ENCODE measurements at places on chromosomes 16 and 17.

GRCh38 chr16:66427036-66427860 lies at the start of gene BEAN1:
BEAN1 (plus strand) TSS chr16:66427295; CDS start chr16:66437677, 10,382 bp downstream.
- DNase-seq: no peak

GRCh38 chr16:70470927-70471341 lies 16.5 kb downstream of the FCSK start:
- no peak for DNase-seq

GRCh38 chr17:5701381-5701780 lies 117.1 kb upstream of the NLRP1 start:
- DNase-seq: no peak

- DNase-seq: no peak
Observed at GRCh38 chr16:54473226-54473993, 186.8 kb upstream of the IRX3 start.

GRCh38 chr16:24568392-24568791 lies 29.0 kb downstream of the RBBP6 start:
- no peak for DNase-seq

DNA sequence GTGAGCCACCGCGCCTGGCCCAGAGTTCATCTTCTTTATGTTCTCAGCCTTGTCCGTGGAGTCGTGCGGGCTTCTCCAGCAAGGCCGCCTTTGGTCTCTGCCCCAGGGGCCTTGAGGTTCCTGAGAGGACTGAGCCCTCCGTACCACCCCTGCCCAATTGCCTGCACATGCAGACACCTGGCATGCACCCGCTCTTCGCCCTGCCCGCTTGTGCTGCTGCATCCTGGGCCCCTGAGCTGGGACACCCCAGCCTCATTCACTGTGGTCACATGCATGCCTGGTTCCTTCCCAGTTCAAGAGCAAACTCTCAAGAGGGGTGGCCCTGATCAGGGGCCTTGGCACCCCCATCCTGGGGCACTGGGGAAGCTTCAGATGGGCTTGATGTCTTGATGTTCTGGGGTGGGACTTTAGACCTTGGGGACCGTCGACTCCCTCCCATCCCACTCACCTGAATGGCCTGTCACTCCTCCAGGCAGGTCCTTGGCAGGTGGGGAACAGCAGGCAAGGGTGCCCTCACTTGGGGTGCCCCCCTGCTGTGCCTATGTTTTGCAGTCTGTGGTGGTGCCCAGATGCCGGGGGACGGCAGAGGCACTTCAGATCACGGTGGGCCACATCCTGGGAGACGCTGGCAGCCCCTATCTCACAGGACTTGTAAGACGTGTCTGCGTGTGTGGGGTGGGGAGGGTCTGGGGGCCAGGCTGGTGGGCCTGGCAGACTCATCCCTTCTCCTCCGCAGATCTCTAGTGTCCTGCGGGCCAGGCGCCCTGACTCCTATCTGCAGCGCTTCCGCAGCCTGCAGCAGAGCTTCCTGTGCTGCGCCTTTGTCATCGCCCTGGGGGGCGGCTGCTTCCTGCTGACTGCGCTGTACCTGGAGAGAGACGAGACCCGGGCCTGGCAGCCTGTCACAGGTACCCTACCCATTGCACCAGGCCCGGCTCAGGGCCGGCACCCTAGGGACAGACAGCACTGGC lies 12.7 kb upstream of the SPNS2 start:
- no peak for DNase-seq

DNA sequence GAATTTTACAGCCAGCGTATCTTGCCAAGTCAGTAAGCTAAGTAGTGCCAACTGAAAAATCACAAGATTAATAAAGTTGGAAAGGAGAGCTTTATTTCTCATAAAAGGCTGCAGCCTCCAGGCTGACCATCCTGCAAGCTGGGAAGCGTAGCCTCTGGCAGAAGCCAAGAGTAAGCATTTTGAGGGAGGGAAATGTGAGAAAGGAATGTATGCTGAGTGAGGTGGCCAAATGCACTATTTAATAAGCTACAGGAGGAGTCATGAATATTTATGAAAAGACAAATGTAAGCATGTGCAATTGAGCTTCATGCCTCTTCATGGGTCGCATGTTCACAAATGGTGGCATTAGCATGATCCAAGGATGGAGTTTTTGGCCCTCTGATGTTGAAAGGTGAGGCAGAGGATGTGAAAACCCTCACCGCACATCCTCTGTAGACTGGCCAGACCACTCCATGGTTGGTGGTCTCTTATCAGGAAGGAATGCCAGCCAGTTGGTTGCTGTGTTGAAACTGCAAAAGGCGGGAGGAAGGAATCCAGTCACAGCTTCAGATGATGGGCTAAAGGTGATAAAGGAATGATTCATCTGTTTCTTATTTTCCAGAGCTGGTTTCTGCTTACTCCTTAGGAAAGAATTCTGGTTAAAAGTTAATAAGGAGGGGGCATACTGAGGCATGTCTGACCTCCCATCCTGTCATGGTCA lies 9.2 kb downstream of the KRT33B start:
- DNase-seq: no peak

- no peak for DNase-seq
Observed at GRCh38 chr16:77738706-77739558, 16.6 kb downstream of the NUDT7 start.

All from retinal pigment epithelial cell (primary cell).